ENCODE measurements at places on chromosomes 13 and 19.

- no peak for DNase-seq
Measured at GRCh38 chr19:38744874-38745273, 600 bp upstream of the CAPN12 start.

GRCh38 chr19:50790396-50790795 is at the start of gene ACP4:
Gene ACP4, plus strand, starts transcription at chr19:50790415. Its CDS starts 0 bp downstream, at chr19:50790415.
- no peak for DNase-seq

DNA sequence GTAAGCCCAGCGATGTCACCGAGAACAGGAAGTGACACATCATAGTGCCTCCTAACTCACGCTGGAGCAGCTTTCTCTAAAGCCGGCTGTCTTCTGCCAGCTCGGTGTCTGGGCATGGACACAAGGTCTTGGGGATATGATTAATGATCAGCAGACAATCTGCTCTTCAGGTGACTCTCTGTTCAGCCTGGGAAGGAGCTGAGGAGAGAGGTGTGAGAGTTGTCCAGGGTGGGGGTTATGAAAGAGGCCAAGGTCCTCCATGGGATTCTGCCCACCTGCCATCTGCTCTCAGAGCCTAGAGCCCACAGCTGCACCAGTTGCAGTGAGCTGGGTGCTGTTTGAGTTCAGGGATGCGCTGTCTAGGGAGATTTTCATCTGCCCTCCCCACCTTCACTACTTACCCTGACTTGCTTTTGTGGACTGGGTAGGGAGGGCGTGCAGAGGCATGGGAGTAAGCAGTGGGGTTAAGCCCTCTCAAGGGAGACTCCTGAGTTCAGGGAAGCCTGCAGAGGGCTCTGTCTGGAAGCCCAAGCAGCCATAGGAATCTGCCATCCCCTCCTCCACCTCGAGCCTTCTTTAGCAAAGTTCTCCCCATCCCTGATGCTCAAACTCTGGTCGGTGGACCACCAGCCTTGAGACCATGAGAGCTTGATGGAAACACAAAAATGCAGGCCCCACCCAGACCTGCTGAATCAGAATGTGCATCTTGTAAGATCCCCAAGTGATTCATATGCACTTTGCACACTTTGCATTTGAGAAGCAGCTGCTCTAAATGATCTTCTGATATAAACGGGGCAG is 539.7 kb downstream of the RFC3 start:
- no peak for DNase-seq

GRCh38 chr19:46447006-46447405 is 18.3 kb upstream of the PNMA8C start:
- DNase-seq: no peak

DNA sequence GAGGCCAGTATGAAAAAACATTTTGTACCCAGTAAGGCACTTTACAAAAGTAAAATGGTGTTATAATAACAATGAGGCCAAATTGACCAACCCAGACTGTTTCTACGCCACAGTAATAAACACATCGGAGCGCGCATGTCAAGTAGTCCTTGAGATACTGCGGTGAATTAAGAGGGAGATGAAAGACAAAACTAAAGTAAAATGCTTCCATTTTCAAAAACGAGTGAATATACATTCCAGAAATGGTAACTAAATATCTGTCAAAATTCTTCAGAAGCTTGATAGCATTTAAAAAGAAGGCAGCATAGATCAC is 19.0 kb downstream of the N4BP2L1 start:
- no peak for DNase-seq

GRCh38 chr13:79742923-79743322 is 262.0 kb downstream of the NDFIP2 start:
- no peak for DNase-seq

DNA sequence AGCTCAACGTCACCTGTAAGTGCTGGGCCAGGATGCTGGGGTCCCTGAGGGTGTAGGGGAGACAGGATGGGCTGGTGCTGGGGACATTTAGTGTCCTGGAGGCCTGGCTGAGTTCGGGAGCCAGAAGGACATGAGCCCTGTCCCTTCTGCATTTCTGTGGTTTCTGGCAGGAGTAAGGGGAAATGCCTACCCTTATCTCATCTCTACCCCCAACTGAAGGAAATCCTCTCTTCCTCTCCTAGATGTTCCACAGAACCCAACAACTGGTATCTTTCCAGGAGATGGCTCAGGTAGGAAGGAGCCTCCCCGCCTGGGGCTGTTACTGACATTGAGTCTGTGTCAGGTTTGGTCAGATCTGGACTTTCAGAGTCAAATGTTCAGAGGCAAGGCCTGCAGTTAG is 1.2 kb downstream of the CD33 start:
- no peak for DNase-seq

- DNase-seq: no peak
Measured at GRCh38 chr13:90197722-90198121, 1149.8 kb upstream of the MIR17HG start.

- DNase-seq: no peak
Measured at GRCh38 chr13:46086421-46086922, 18.4 kb downstream of the CPB2 start.

DNA sequence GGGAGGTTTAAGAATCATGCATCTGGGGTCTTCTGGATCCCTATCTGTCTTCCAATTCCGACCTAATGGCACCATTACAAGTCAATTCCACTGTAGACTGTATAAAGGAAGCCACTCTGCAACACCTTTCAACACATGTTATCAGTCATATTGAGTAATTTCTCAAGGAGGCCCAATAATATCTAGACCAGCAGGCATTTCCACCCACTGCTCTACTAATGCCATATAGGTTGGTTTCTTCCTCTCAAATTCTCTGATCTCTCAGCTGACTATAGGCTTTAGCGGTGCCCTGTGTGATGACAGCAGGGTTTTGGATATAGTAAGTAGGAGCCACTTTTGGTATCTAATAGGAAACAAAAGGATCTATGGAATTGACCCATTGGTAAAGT is 12.4 kb upstream of the ITM2B start:
- no peak for DNase-seq

- DNase-seq: no peak
Measured at GRCh38 chr19:6020166-6020882, 42.4 kb upstream of the RANBP3 start.

- DNase-seq: no peak
Measured at GRCh38 chr19:42246143-42246921, 3.9 kb upstream of the GSK3A start.

DNA sequence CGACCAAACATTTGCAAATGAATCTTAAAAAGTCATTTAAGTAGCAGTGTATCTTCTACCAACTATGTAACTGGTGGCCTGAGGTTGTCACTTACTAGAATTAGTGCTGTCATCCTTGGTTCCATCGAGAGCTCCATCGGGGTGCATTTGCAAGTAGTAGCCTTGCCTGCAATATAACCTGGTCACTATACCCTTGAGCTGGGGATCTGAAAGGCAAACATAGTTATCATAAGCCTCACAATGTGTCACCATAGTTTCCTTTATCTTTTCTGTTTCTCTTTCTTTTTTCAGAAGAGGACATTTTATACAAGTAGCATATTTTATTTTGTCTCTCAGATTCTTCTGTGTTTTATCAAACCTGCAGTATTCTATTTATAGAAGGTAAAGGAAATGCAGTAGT is 422.6 kb downstream of the ITGBL1 start:
- DNase-seq: no peak

GRCh38 chr13:83845106-83845505 is 37.2 kb downstream of the SLITRK1 start:
- DNase-seq: no peak

DNA sequence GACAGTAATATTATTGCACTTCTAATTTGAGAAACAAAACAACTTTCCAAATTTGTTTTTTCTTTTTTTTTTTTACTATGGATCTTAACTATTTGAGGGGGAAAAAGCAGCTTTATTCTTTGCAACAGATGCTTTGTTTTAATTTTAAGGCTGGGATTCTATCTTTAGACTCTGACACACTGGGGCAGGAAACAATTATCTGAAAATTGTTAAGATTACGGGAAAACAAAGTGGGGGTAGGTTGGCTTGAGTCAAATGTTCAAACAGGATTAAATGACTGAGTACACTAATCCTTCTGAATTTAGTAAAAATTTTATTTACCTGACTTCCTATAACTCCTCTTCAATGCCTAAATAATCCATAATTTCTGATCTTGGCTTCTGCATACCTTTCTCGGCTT is 543.2 kb downstream of the SLITRK6 start:
- no peak for DNase-seq

- no peak for DNase-seq
Measured at GRCh38 chr19:58063712-58064111, 4.6 kb downstream of the ZNF135 start.

- DNase-seq: no peak
Measured at GRCh38 chr13:104871456-104871855, 1664.0 kb downstream of the EFNB2 start.

DNA sequence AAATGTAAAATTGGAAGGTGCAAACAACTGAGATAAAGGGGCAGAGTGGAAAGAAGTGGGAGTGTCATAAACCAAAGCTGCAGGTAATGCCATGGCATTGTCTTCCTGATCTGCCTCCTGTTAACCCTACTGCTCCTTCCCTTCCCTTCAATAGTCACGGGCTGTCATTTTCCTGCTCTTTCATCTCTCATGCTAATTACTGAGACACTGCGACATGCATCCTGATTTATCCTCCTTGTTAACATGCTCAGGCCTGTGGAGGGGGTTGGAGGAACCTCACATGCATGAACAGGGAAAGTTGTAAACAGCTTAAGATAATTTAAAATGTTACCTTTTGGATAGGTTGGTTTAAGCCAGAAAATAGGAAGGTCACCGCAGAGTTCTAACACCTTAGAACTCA is 27.2 kb downstream of the CNMD start:
- no peak for DNase-seq

- no peak for DNase-seq
Measured at GRCh38 chr13:111415765-111416164, 95.3 kb downstream of the TEX29 start.

DNA sequence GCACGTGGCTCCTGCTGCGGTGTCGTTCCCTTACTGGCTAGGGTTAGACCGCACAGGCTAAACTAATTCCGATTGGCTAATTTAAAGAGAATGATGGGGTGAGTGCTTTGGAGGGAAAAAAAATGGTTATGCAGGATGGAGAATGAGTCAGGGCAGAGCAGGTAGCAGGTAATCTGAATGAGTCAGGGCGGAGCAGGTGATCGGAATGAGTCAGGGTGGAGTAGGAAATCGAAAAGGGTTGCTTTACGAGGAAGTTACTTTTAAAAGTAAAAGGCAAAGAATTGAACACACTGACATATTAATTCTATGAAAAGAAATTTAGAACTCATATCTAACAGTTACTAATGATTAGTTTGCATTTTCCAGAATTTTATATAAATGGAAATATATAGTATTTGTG is 335.5 kb downstream of the FOXO1 start:
- DNase-seq: no peak

DNA sequence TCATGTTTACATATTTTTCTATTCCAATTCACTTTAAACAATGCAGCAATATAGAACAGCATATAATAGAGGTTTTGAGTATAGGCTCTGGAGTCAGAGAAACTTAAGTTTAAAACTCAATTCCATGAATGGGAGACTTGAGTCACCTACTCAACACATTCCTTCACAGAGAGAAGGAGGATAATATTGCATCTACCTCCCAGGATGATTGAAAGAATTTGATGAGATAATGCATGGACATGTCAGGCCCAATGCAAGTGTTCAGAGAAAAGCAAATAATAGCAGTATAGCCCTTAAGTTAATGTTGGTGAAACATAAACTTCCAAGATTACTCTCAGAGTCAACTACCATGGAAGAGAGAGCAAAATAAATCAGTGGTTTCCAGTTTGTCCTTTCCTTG is 170.2 kb downstream of the DCLK1 start:
- DNase-seq: no peak

DNA sequence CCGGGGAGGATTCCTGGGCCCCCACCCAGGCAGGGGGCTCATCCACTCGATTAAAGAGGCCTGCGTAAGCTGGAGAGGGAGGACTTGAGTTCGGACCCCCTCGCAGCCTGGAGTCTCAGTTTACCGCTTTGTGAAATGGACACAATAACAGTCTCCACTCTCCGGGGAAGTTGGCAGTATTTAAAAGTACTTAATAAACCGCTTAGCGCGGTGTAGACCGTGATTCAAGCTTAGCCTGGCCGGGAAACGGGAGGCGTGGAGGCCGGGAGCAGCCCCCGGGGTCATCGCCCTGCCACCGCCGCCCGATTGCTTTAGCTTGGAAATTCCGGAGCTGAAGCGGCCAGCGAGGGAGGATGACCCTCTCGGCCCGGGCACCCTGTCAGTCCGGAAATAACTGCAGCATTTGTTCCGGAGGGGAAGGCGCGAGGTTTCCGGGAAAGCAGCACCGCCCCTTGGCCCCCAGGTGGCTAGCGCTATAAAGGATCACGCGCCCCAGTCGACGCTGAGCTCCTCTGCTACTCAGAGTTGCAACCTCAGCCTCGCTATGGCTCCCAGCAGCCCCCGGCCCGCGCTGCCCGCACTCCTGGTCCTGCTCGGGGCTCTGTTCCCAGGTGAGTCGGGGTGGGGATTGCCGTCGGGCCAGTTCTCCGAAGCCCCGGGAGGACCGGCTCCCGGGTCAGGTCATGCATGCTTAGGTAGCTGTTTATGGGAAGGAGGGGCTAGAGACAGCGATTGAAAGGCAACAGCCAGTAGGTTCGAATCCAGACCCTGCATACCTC is at the start of gene ICAM1:
Gene ICAM1, plus strand, starts transcription at position 505 of the 779 bp plus-strand sequence. Its CDS starts 40 bp downstream, at position 545.
- no peak for DNase-seq

GRCh38 chr13:96652506-96652905 is 341.8 kb downstream of the OXGR1 start:
- DNase-seq: no peak

- DNase-seq: no peak
Measured at GRCh38 chr13:71866335-71867130, 471 bp downstream of the DACH1 start.

DNA sequence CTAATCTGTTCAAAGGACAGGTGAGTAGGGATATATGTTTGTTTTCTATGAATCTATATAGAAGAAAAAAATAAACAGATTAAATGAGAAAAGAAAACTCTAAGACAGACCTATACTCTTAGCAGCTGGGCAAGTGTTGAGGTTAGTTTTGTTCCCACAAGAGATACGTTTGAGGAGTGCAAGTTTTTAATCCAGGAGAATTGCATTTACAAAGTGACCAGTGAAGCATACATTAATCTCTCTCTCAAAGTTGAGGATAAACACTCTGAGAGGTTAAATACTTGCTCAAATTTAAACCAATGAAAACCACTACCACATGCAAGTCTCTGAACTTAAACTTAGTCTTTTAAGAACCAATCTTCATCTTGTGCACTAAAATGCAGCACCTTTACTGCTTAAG is 930.5 kb upstream of the MIR17HG start:
- no peak for DNase-seq

- DNase-seq: no peak
Measured at GRCh38 chr13:35255241-35255640, 221.2 kb downstream of the MAB21L1 start.

DNA sequence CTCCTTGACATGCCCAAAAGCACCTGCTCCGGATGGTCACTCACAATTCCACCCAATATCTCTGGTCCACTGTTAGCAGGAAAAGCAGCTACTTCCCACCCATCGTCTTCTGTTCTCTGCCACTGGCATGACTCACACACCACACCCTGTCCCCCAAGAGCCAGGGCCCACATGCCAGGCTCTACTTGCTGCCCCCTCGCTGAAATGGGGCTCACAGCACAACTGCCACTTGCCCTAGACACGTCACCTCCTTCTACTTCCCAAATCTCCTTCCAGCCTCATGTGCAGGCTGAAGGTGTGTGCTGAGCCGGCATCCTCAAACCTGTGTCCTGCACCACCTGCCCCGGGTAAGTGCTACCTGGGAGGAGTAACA is 65.0 kb downstream of the TBC1D4 start:
- DNase-seq: no peak

Measured in stimulated activated CD4-positive, alpha-beta T cell treated with anti-CD3 and anti-CD28 coated beads, Interleukin-15, amount 100 ng/mL, for 1 hour (primary cell).